ENCODE measurements at places on chromosomes 2 and 18.

DNA sequence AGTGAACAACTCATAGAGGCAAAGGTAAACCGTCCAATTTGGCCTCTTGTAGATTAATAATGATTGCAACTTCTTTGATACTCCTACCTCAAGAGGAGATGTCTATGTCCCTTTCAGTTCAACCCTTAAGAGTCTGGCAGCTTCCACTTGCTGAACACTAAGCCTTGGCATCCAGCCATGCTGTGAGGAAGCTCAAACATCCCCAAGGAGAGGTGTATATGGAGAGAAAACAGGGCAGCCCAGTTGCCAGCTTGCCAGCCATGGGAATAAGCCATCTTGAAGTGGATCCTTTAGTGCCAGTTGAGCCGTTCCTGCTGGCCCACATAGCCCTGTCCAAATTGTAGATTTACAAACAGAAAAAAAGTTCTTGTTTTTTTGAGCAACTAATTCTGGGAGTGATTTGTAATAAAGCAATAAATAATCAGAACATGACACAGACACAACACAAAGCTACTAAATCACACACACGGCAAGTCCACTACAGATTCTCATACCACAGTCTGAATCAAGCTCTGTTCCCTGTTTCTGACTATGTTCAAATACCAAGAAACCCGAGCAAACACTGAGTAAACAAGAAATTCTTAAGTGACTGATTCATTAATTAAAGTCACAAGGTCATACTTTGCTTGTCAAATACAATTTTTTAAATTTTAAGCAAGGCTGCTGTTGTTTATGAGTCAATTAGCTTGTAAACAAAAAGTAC, 96.1 kb downstream of the PID1 start:
- peak; percentile 32 for DNase-seq

- no peak for DNase-seq
These were observed 56.2 kb downstream of the EMILIN2 start for GRCh38 chr18:2903006-2903405.

DNA sequence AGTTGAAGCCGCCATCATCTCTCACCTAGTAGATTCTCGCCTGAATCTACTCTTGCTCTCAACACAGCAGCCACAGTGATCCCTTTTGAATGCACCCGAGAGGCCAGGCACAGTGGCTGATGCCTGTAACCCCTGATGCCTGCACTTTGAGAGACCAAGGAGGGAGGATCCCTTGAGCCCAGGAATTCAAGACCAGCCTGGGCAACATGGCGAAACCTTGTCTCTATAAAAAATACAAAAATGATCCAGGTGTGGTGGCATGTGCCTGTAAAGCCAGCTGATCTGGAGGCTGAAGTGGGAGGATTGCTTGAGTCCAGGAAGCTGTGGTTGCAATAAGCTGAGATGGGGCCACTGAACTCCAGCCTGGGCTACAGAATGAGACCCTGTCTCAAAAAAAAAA, 60.3 kb upstream of the EML4 start:
- no peak for DNase-seq

DNA sequence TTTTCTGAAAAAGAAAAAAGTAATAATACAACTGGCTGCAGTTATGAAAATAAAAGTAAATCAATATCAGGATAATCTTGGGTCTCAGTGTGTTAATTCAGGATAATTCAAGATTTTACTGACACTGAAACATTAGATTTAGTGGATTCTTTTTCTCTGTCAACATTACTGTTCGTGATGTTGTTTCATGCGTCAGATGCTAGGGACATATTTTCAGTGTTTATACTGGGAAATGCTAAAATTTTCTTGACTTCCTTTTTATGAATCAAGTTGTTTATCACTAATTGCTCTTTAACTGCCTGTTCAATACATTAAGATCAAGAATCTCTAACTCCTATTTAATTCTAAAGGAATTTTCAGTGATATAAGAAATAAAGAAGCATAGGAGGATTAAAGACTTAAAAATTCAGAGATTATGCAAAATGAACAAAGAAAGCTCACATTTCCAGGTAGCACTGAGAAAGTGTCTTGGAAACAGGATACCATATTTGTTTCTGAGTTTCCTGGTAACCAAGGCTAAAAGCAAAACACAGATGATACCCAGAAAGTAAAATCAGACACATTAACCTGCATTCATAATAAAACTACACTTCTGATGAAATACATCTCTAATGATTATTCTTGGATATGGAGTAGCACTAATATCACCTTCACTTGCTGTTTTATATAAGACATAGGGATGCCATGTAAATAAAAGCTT, 174.0 kb downstream of the ARL4C start:
- DNase-seq = no peak

GRCh38 chr18:7896161-7896560, 329.0 kb downstream of the PTPRM start:
- DNase-seq = no peak

DNA sequence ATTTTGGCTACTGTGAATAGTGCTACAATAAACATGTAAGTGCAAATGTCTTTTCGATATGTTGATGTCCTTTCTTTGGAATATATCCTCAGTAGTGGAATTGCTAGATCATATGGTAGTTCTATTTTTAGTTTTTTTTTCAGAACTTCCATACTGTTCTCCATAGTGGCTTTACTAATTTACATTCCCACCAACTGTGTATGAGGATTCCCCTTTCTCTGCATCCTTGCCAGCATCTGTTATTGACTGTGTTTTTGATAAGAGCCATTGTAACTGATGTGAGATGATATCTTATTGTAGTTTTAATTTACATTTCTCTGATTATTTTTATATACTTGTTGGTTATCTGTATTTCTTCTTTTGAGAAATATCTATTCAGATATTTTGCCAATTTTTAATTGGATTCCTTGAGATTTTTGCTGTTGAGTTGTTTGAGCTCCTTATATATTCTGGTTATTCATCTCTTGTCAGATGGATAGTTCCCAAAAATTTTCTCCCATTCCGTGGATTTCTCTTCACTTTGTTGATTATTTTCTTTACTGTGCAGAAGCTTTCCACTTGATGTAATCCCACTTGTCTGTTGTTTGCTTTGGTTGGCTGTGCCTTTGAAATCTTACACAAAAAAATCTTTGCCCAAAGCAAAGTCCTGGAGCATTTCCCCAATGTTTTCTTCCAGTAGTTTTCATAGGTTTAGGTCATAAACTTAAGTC, 532.3 kb downstream of the PID1 start:
- DNase-seq = no peak

DNA sequence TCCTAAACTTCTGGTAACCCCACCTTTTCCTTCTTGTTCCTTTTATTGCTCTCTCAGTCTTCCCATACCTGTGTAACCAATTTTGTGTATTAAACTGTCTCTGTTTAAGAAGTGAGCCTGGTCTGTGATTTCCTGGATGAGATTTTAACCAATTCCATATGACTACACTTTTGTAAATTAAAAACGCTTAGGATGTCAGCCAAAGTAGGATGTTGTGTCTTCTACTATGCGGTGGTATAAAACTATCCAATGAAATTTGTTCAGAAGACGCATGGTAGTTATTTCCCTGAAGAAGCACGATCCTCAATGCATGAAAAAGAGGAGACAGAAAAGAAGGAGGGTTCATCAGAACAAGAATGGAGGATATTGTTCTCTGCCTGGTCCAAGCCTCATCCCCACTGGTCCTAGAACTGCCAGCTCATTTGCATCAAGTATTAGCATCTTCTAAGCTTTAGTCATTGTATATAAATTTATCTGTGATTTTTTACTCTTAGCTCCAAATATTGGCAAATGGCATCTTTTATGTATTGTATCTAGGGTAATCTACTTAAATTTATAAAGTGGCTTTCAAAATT, 127.4 kb downstream of the TGIF1 start:
- DNase-seq = no peak

GRCh38 chr2:159963700-159964099, 98.7 kb downstream of the PLA2R1 start:
- no peak for DNase-seq
